ENCODE measurements at places on chromosomes 2 and 18.

DNA sequence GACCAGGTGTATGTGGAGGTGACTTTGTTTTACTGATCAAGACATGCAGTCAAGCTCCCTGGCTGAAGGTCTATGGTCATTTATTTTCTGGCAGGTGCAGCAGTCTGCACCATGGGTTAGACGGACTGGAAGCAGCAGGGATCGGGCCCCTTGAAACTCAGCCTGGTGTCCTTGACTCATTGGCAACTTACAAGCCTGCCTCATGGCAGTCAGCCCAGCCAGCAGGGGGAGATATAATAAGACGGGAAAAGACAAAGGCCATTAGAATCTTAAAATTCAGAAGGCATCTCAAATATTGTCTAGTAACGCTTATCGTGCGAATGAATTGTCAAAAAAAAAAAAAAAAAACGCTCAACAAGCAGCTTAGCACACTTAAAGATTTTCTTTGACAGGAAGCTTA is 308.2 kb downstream of the EN1 start:
- no peak for DNase-seq

GRCh38 chr2:11657646-11658045 is 12.3 kb downstream of the NTSR2 start:
- DNase-seq: no peak

DNA sequence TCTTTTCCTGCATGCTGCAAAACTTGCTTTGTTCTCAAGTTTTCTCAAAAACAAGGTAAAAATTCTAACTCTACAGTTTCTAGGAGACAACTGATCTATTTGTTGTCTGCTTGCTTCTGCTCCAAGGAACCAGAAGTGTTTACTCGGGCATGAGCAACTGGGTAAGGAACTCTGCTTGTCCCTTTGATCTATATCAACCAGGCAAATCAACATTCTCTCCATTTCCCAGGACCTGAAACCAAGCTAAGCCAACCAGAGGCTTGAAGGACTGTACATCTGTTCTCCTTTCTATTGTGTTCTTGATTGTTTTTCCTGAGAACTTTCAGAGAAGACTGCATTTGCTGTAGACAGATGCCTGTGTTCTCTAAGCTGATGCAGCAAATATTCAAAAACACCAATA is 335.0 kb upstream of the KCNH7 start:
- DNase-seq: no peak

- no peak for DNase-seq
These were observed 66.9 kb downstream of the CDH20 start for GRCh38 chr18:61400016-61400635.
